ENCODE measurements at places on chromosomes 16 and 17.

- peak; percentile 16 for DNase-seq
These were observed 17.5 kb upstream of the C17orf78 start for GRCh38 chr17:37358098-37358829.

- no peak for DNase-seq
These were observed 18.6 kb downstream of the COG7 start for GRCh38 chr16:23434380-23434779.

- no peak for DNase-seq
These were observed 82.2 kb downstream of the CMC2 start for GRCh38 chr16:80924372-80924978.

GRCh38 chr17:75900691-75901533 is 3.8 kb downstream of the MRPL38 start:
- no peak for DNase-seq

GRCh38 chr16:65658349-65658748 is 536.5 kb upstream of the CDH11 start:
- DNase-seq, result no peak

- no peak for DNase-seq
These were observed 335 bp downstream of the TMEM11 start for GRCh38 chr17:21213638-21214014.

GRCh38 chr16:82603784-82604411 is 22.9 kb upstream of the CDH13 start:
- DNase-seq, result no peak

DNA sequence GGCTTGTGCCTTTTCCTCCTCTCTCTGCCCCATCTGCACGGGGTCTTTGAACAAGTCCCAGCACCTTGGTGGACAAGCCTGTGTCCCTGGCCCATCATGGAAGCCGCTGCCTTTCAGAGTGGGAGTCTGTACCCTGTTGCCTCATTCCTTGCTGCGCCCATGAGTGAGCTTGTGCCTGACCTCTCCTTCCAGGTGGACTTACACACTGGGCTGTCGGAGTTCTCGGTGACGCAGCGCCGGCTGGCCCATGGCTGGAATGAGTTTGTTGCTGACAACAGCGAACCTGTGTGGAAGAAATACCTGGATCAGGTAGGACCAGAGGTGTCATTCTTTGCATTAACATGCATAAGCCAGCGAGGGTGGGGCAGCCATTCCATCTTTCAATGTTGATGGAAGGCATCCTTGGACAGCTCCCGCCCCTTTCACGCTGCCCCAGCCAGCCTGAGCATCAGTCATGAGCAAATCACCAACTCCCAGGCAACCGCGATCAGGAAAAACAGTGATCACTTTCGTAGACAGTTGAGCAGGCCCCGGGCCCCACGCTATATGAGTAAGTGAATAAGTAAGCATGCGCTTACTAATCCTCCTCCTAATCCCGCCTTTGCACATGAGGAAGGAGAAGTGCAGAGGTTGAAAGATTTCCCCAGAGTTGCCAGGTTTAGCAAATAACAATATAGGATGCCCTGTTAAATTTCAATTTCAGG is 36.8 kb downstream of the ATP2C2 start:
- no peak for DNase-seq

DNA sequence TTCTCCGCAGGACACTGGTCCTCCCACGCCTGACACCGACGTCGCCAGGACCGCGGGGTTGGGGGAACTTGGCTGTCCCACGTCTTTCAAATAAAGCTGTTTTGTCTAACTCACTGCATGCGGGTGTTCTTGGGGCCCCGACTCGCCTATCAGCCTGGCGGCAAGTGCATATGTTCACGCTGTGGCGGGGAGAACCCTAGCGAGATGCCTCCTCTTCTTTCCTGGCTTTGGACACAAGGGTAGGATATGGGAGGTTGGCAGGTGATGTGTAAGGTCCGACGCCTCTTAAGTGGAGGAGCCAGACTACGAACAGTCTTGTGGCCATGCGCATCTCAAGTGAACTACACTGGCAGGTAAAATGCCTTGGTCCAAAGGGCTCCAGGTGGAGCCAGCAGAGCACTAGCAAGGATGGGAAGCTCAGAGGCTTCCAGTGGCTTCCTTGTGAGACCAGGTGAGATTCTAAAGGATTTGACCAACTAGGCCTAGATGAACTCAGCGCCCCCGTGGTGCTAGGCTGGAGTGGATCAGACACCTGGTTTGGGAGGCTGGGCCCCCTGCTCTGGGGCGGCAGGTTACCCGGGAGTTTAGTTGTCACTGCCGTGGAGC is 873 bp upstream of the RPS2 start:
- no peak for DNase-seq

DNA sequence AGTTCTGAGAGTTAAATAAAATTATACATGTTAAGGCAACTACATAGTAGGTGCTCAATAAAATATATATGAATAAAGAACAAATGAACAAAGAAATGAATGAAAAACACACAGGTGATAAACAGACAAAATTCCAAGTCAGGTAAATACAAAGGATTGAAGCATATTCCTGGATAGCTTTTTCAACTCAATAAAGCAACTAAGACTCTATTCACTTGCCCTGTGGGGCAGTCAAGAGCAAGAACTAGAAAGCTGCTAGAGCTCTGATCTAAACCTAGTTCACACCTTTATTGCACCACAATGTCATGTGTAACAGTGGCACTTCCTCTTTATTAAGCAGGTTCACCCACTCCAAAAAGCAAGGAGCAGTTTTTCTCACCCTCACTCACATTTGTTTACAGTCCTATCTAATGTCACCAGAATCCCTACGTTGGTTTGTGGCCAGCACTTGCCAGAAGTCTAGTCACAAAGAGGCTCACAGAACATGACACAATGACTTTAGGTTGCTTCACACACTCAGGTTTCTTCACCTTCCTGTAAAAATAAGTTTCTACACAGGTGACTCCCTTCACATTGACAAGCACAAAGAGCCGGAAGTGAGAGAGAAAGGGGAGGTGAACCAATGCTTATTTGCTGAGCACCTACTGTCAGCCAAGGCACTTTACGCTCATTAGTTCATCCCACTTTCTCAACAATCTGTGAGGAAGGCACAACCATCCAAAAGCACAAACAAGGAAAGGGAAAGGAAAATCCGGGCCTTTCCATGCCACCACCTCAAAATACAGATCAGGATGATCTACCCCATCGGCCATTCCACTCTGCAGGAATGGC is 70.8 kb downstream of the XPO6 start:
- DNase-seq, result no peak

DNA sequence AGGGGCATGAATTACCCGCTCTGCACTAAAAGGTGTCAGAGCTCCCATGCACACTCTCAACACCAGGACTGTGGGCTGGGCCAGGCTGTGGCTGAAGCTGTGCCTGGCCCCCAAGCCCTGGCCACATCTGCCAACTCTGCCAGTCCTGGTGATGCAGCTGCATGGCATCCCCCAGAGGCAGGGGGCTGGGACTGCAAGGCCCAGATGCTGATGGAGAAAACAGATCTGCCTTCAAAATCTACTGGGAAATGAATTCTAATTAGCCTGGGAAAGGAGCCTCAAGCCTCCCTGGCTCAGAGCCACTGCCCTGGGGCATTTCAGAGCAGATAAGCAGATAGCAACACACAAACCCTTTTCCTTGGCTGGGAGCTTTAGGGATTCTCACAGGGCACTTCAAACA is 3.4 kb downstream of the CHST6 start:
- no peak for DNase-seq

GRCh38 chr16:76338472-76338871 is 61.3 kb downstream of the CNTNAP4 start:
- no peak for DNase-seq

DNA sequence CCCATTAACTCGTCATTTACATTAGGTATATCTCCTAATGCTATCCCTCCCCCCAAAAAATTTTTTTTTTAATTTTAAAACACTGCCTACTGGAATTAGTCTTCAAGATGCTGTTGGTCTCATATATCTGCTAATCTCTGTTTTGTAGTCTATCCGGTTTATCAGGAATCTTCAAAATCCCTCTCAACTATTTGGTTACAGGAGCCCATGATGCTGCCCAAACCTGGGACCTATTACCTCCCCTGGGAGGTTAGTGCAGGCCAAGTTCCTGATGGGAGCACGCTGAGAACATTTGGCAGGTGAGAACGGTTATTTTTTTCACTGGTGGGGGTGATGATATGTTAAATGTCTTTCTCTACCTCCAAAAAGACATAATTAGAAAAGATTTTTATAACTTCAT is 6.9 kb downstream of the TEN1 start:
- no peak for DNase-seq

DNA sequence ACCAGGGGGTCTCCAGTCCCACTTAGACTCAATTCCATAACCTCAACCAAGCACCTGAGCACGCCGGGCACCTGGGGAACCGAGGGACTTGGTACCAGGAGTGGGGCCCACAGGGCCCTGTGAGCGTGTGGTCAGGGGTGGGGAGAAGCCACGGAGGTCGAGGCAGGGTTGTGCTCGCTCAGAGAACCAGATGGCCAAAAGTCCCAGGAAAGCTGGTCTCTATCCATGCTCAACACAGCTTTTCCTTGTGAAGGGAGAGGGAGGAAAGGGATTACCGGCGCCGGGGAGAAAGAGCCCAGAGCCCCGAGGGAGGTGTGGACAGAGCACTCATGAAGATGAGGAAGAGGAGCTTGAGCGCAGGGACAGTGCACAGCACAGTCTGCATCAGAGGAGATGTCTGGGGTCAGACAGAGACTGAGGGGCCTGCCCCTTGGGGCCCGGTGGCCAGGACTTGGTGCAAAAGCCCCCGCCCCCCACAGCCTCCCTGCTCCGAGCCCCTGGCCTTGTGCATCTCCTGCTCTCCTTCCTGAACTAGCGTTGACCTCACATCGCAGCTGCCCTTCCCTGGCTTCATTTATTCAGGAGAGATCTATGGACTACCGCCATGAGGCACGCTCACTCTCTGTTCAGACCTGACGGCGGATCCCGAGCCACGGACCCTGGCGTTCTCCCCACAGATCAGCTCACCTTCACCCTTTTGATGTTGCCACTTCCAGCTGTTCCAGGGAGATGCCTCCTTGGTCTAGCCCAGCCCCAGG is 355.4 kb upstream of the TNRC6C start:
- DNase-seq, result no peak

GRCh38 chr17:17297217-17297616 is 6.0 kb upstream of the NT5M start:
- DNase-seq, result no peak

DNA sequence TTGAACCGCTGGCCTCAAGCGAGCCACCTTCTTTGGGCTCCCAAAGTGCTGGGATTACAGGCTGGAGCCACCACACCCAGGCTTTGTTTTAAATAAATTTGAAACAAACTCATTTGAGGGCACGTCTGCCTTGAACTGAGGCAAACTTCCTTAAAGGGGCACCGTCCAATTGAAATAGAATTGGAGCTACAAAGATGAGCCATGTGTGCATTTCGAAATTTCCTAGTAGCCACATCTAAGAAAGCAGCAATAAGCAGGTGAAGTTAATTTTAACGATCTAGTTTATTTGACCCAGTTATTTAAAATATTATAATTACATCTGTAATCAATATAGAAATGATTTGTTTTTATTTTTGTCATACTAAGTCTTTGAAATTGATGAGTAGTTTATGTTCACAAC is 755 bp upstream of the C16orf89 start:
- no peak for DNase-seq

- no peak for DNase-seq
These were observed 9.2 kb downstream of the LUC7L start for GRCh38 chr16:220021-220420.

DNA sequence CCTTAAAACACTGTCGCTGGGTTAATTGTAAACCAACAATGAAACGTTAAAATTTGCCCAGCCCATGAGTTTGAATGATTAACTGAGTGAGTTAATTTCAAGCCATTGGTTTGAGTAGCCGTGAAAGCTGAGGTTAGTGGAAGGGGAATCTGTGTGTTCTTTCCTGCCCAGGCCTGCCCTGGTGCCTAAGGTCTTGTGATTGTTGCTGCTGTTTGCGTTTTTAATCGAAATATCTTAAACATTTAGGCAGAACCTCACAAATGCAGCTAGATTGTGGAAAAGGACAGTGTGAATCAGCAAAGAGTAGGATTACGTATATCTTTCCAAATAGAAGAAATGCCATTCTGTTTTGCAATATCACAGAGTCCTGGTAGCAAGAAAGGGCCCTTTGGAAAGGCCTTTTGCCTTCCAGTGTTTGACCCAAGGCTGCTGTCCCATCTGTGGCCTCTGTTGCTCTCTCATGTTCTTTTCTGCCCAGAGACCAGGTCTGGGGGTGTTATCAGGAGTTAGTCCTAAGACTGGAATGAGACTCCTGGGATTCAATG is 113.8 kb downstream of the MSI2 start:
- DNase-seq, result no peak

DNA sequence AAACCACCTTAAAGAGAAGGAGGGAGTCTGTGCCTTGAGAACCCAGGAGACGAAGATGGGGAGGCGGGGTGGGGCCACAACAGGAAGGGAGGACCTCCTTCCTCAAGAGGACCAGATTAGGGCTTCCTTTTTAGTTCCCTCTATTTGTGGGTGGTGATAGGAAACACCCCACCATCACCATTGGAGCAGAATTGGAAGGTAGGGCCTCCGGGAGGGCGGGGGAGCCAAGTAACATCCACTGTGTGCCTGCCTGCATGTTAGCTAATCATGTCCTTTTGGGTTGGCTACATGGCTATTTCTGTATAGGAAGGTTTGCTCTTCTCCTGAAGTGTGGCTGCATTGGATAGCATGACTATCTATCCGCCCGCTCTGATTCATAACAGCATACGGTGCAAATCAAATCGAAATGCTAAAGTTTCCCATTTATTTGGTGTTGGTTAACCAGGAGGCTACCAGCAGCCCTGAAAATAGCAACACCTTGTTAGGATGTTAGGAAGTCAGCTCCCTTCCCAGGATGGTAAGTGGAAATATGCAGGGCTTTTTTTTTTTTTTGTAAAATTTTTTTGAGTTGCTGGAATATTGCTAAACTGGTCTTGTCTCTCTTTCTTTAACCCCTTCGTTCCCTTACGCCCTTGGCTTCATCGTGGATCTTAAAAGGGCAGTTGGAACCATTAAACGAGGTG is 4.2 kb downstream of the SYT17 start:
- no peak for DNase-seq

GRCh38 chr17:43442711-43443110 is 41.1 kb upstream of the DHX8 start:
- no peak for DNase-seq

DNA sequence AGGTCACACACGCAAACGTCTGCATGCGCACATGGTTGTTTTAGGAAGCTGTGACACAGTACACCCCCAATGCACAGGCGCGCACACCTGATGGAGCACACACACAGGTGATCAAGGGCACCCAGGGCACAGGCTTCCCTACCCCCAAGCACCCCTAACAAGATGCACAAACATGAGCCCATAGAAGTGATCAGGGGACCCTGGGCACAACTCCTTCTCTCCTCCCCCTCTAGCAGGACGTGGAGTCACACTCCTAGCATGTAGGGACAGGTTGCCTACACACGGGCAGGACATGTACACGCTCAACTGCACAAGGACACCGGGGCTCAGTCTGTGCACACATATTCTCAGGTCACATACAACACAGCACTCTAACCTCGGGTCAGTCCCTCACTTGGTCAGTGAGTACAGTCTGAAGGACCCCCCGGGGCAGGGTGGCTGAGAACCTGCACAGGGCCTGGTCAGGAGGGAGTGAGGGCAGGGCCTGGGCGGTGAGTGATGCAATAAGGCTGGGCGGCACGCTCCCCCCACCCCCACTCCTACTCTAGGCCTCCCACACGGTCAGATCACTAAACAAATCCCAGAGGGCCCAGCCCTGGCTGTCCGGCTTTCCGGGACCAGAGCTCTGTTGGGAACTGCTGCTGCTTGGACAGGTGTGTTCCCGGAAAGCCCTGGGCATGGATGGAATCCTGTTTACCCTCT is 751 bp upstream of the DOC2B start:
- no peak for DNase-seq

- DNase-seq, result no peak
These were observed 228.2 kb upstream of the GSE1 start for GRCh38 chr16:85384833-85385462.

- no peak for DNase-seq
These were observed 20.0 kb upstream of the NXPH3 start for GRCh38 chr17:49555495-49556222.

Measured in stimulated activated CD4-positive, alpha-beta T cell treated with anti-CD3 and anti-CD28 coated beads, Interleukin-1b, Interleukin-23, amount 100 ng/mL, for 1 hour (primary cell).